ENCODE measurements at places on chromosomes 6 and 20. TPM values are rescaled to one million over a fixed set of nuclear protein-coding genes. Genes with fewer than 3 reads are reported as not detected.

DNA sequence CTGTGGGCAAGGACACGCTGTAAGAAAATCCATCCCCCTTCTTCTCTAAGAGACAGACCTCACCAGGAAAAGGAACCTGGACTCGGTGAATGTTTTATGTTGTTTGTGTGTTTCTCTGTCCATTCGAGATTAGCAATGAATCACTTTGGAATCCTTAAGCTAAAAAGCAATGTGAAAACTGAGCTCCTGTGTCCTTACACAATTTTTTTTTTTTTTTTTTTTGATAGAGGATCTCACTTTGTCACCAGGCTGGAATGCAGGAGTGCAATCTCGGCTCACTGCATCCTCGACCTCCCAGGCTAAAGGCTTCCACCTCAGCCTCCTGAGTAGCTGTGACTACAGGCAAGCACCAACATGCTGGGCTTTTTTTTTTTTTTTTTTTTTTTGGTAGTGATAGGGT is 32.1 kb downstream of the BFSP1 start:
- no peak for DNase-seq

GRCh38 chr20:52251136-52251700 is 59.6 kb upstream of the ZFP64 start:
- no peak for DNase-seq

GRCh38 chr20:59242714-59243626 is 57.4 kb upstream of the EDN3 start:
- no peak for DNase-seq

DNA sequence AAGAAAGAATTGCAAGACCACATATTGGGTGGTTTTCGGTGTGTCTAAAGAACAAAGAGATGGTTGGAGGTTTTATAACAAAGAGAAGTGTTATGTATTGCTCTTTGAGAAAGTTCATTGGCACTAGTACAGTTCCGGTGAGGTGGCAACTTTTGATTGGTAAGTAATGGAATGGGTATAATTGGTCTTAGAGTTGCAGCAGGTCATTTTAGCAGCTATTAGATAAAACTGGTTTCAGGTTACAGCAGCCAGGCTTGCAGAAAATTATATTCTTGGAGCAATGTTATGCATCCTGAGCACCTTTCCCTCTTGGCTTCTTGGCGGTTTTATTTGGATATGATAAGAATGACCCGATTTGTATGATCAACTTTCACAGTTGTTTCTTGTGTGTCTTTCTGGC is 12.3 kb upstream of the SSTR4 start:
- no peak for DNase-seq

DNA sequence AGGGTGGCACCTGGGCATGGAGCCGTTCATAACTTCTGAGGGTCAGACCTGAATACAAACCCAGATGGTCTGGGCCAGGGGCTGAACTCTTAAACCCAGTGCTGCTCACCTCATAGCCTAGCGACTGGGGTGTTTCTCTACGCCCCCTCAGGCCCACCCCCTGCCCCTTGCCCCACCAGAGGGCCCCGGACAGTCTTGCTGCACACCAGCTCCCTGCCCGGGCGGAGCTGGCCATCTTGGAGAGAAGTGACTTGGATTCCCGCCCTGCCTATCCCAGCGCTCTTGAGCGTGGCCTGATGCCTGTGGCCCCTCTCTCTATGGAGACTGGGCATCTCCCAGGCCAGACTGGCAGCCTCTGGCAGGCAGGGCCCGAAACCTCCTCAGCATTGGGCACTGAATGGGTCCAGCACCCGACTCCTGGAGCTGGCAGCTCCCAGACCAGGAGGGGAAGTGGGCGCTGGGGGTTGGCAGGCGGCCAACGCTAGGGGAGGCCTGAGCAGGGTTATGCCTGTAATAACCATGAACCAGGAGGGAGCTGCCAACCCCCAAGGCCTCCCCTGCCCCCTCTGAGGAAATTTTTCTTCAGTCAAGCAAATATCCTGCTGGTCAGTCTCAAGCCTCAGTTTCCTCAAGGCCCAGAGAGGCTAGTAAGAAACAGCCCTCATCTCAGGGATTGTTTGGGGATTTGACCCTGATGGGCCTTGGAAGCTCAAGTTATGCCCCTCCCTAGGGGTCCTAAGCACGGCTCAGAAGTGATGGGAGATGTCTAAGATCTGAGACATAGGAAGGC is 169.5 kb downstream of the VEGFA start:
- no peak for DNase-seq

GRCh38 chr6:10800810-10801209 is 37.5 kb downstream of the MAK start:
- DNase-seq: no peak

DNA sequence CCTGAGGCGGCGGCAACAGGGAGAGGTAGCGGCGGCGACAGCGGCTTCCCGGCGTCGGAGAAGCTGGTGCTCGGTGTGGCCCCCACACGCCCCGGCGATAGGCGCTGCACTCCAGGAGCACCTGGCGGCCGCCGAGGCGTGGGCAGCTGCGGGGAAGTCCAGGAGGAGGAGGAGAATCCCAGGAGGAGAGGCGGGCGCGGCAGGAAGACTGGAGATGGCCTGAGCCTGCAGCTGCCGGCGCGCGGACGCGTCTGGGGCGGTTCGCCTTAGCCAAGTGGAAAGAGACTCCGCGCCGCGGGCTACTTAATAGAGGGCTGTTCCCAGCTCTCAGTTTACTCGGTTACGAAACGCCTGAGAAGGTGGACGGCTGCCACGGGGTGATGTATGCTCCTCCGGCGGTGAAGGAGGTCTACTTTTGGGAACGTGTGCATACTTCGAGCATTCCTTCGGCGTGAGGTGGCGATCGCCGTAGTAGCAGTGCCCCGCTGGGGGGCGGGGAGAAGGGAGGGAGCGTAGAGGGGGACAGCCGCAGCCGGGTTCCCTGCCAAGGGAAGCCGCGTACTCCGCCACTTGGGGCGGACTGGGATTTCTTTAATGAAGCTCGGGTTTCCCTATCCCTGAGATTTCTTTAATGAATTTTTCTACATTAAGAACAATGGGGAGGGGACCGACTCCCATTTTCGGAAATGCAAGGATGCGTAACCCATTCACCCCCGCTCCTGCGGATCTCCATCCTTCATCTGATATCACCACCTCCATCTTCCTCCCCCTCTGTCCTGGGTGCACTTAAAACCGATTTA is at the start of gene COL12A1:
Gene COL12A1 (minus strand): TSS at position 278 of the 800 bp plus-strand sequence. CDS start 3,261 bp downstream, outside the sequence.
- no peak for DNase-seq

DNA sequence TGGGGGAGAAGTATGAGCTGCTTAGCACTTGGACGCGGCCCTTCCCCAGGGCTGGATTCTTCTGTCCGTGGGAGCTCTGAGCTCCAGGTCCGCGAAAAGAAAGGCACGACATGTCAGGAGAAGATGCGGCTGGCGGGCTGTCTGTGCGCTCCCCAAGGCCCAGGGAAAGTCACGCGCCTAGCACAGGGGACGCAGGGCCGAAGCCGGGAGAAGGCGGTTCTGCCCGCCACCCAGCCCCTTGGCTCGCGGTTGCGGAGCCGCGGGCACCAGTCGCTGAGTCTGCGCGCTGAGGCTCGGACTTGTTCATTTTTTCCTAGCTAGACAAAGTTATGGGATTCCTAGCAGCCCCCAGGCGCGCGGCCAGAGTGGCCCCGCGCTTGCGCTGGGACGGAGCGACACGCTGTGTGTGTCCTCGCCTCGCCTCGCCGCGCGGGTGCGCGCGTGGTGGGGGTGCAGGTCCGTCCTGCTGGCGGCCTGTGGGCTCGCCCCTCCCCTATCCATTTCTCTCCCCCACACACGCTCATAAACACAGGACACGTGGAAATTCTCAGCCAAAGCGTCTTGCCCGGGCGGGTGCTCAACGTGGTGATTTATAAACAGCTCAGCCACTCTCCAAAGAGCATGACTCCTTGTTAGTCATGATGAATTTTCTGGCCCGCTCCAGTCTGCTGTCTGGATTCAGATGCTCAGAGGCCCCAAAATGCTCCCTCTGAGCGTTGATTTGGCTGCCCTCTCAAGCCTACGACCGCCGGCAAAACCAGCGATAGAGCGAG is 1.9 kb upstream of the POU3F2 start:
- peak; percentile 75 for DNase-seq

DNA sequence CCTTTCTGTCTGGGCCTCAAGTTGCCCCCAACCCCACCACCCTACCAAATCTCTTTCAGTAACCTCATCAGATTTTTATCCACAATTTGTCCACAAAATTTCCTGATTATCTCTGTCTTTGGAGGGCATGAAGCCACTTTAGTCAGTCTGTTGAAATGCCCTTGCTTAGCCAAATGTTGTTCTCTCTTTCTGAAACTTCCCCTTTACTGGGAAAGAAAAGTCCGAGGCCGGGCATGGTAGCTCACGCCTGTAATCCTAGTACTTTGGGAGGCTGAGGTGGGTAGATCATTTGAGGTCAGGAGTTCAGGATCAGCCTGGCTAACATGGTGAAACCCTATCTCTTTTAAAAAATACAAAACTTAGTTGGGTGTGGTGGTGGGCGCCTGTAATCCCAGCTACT is 33.8 kb downstream of the TOMM6 start:
- no peak for DNase-seq

Gene LAMA2
- total RNA-seq: 11.4 TPM

Gene GSTA2
- not detected for total RNA-seq

- no peak for DNase-seq
Measured at GRCh38 chr6:158686791-158687381, 37.0 kb downstream of the SYTL3 start.

DNA sequence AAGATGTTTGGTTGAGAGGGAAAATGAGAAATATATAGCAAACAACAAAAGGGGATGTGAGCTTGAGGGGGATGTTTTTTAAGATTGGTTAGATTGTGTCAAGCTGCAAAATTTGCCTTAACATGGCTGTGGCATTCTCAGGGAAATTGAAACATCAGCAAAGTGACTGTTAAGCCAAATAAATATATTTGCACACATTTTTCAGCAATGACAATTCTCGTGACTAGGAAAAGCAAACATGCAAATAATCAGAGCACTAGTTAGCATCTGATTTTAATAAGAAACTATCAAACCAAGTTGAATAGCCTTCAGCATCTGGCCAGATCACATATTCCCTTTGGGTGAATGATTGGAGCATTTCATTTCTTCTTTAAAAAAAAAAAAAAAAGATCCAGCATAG is 262.8 kb downstream of the TBC1D7 start:
- no peak for DNase-seq

Gene RNF8
- 24.1 TPM for total RNA-seq

Gene LAMP5
- total RNA-seq: 12.6 TPM

GRCh38 chr6:6579281-6579680 is 9.2 kb upstream of the LY86 start:
- no peak for DNase-seq

GRCh38 chr6:3489961-3490624 is 33.2 kb upstream of the SLC22A23 start:
- no peak for DNase-seq

GRCh38 chr20:33674294-33675135 is at the start of gene NECAB3:
Gene NECAB3 (minus strand): TSS chr20:33674428. CDS start chr20:33674352, 76 bp downstream.
- peak; percentile 94 for DNase-seq

Data from frontal cortex (tissue), 4 donors.